ENCODE measurements at places on chromosomes 3 and 15. TPM values are rescaled to one million over a fixed set of nuclear protein-coding genes. Genes with fewer than 3 reads are reported as not detected.

GRCh38 chr3:133927540-133928066 is 31.9 kb upstream of the RAB6B start:
- DNase-seq = peak; percentile 73
- no peak overlapping the region for H3K27ac ChIP-seq
- no peaks in the 10 kb centered on the region for H3K36me3 ChIP-seq
- peaks cover 5% of the 10 kb centered on the region for H3K4me1 ChIP-seq
- H3K4me3 ChIP-seq = peak overlapping the region; percentile 69

DNA sequence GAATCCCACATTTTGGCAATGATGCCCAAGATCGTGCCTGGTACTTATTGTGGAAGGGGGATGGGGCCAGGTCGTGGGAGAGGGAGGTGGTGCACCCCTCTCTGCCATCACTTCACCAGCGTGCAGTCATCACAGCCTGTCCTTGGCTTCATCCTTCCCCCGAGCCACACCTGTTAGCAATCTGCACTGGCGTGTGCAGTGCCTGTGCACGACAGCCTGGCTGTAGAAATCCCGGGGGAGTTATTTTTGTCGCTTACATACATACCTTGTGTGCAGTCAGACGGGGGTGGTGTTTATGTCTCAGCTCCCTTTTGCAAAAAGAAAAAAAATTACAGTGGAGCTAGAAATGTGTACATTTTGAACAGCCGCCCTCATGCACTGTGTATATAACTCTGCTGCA is 216.0 kb downstream of the TLE3 start:
- no peaks in the 10 kb centered on the region for H3K36me3 ChIP-seq
- no peak overlapping the region for H3K4me3 ChIP-seq
- H3K27ac ChIP-seq = no peak overlapping the region
- no peaks in the 10 kb centered on the region for H3K27me3 ChIP-seq
- no peak for DNase-seq

DNA sequence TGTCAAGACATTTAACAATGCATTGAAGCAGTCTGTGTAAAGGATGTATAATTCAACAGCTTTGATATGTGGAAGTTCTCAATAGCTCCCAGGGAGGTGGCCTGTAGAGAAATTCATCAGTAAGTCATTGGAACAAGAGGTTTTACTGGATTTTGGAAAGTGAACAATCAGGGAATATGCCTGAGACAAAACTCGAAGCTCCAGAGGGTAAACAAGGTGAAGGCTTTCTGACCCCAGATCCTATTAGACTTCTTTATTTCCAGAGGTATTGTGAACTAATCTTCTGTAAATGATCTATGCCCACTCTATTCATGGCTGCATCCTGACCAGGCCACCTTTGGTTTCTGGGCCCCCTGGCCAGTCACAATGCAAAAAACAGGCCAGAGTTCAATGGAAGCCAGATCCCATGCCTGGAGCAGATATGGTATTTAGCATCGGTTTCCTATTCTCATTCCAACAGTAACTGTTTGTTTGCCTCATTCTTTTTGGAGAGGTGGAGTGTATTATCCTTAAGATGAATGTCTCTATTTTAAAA is 177.3 kb downstream of the SATB1 start:
- H3K27ac ChIP-seq = no peak overlapping the region
- no peak overlapping the region for H3K4me3 ChIP-seq
- no peaks in the 10 kb centered on the region for H3K36me3 ChIP-seq
- H3K4me1 ChIP-seq = no peaks in the 10 kb centered on the region
- H3K27me3 ChIP-seq = no peaks in the 10 kb centered on the region
- no peak for DNase-seq

GRCh38 chr15:83030021-83030420 is 18.6 kb upstream of the C15orf40 start:
- H3K27me3 ChIP-seq = no peaks in the 10 kb centered on the region
- no peaks in the 10 kb centered on the region for H3K4me1 ChIP-seq
- H3K36me3 ChIP-seq = peaks cover 6% of the 10 kb centered on the region
- H3K27ac ChIP-seq = no peak overlapping the region

DNA sequence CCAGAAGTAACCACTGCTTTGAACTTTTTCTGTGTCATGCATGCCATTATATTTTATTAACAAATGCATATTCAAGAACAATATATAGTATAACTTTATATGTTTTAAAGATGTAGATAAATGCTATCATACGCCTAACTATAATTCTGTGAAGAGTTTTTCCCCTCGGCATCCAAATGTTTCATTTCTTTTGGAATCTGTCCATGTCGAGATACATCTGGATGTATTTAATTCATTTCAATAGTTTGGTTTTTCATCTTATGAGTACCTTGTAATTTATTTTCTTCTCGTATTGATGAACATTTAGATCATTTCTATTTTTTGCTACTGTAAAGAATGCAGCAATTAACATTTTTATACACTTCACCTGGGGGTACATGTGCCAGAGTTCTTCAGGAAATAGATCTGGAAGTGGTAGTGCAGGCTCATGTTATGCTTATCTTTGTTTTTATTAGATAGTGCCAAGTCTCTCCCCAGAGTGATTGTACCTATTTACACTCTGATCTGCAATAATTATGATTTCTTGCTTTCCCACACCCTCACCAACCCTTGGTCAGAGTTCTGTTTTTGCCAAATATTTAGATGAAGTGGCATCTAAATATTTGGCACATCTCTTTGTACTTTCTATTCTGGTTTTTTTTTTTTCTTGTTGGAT is 29.7 kb downstream of the USP13 start:
- H3K27me3 ChIP-seq = no peaks in the 10 kb centered on the region
- H3K4me3 ChIP-seq = no peak overlapping the region
- peak overlapping the region; percentile 73 for H3K27ac ChIP-seq
- no peak for DNase-seq
- H3K36me3 ChIP-seq = no peaks in the 10 kb centered on the region

GRCh38 chr3:8853081-8853480 is 83.7 kb upstream of the OXTR start:
- no peak overlapping the region for H3K27ac ChIP-seq
- no peaks in the 10 kb centered on the region for H3K27me3 ChIP-seq
- H3K4me1 ChIP-seq = no peaks in the 10 kb centered on the region
- no peaks in the 10 kb centered on the region for H3K36me3 ChIP-seq

DNA sequence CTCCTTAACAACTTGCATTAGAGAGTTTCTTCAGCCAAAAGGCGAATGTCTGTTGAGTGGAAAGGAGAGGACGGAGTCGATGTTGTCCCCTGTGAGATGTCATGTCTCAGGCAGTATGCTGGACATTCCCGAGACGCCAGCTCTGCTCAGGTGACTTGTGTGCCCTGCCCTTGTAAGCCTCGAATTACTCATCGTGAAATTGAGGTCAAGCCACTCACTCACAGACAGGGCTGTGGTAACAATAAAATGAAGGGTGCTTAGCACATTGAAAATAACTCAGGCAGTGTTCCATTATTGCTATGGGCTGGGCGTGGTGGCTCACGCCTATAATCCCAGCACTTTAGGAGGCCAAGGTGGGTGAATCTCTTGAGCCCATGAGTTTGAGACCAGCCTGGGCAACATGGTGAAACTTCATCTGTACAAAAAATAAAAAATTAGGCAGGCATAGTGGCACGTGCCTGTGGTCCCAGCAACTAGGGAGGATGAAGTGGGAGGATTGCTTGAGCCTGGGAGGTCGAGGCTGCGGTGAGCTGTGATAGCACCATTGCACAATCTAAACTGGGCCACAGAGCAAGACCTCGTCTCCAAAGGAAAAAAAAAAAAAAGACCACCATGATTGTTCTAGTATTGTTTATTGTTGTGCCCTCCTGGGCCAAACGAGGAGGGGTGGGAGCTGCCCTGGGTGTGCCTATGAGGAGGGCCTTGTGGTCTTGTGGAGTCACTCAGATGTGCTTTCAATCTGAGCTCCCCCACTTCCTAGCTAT is 214.4 kb downstream of the THSD4 start:
- H3K27me3 ChIP-seq = no peaks in the 10 kb centered on the region
- H3K27ac ChIP-seq = peak overlapping the region; percentile 68
- H3K4me1 ChIP-seq = peaks cover 36% of the 10 kb centered on the region
- no peak overlapping the region for H3K4me3 ChIP-seq

DNA sequence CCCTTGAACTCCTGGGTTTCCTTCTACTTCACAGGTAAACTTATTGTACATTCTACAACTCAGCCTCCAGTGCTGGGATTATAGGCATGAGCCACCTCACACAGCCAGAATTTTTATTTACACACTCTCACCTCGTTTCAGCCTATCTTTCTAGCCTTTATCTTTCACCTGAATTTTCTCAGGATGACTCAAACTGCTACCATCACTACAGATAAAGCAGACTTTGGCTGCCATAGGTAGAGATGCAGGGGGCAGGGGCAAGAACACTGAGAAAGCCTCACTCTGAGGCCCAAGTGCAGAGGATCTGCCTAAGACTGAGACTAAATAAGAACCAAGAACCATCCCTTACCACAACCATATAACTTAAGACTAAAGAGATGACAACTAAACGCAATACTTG is 59.0 kb downstream of the ETFA start:
- H3K27ac ChIP-seq = no peak overlapping the region
- no peaks in the 10 kb centered on the region for H3K4me1 ChIP-seq
- DNase-seq = no peak
- no peak overlapping the region for H3K4me3 ChIP-seq

GRCh38 chr3:50370594-50370993 is 11.3 kb upstream of the TMEM115 start:
- no peak overlapping the region for H3K4me3 ChIP-seq
- H3K27me3 ChIP-seq = peaks cover 3% of the 10 kb centered on the region
- no peak for DNase-seq
- no peak overlapping the region for H3K27ac ChIP-seq

GRCh38 chr3:101172516-101172915 is 147.9 kb downstream of the IMPG2 start:
- no peak overlapping the region for H3K4me3 ChIP-seq
- no peak overlapping the region for H3K27ac ChIP-seq
- no peaks in the 10 kb centered on the region for H3K4me1 ChIP-seq
- no peak for DNase-seq

- H3K27me3 ChIP-seq = no peaks in the 10 kb centered on the region
- DNase-seq = no peak
- H3K4me3 ChIP-seq = no peak overlapping the region
- no peaks in the 10 kb centered on the region for H3K36me3 ChIP-seq
- no peaks in the 10 kb centered on the region for H3K4me1 ChIP-seq
Measured at GRCh38 chr3:31766669-31767068, 214.4 kb downstream of the OSBPL10 start.

DNA sequence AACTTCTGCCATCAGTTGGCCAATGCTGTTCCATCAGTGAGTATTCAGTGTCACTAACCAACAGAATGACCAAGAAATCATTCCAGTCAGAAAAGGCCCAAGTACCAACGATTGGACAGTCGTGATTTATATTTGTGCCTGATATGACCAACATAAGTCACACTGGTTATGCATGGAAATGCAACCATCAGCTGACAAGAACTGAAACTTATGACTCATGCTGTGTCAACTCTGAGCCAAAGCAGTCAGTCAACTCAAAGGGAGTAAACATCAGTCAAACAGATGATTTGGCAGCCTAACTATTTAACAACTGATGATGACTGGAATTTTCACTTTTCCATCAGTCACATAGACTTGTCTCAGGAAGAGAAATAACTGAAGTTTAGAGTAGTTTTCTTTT is 142.4 kb downstream of the ANXA2 start:
- no peaks in the 10 kb centered on the region for H3K36me3 ChIP-seq
- H3K4me3 ChIP-seq = no peak overlapping the region
- no peaks in the 10 kb centered on the region for H3K4me1 ChIP-seq

DNA sequence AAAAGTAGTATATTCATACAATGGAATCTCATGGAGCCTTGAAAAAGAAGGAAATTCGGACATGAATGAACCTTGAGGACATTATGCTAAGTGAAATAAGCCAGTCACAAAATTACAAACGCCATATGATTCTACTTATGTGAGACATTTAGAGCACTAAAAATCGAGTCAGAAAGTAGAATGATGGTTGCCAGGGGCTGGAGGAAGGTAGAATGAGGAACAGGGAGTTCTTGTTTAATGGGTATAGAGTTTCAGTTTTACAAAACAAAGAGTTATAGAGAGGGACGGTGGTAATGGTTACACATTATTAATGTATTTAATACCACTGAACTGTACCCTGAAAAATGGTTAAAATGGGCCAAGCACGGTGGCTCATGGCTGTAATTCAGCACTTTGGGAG is 19.5 kb downstream of the UBXN7 start:
- H3K4me3 ChIP-seq = no peak overlapping the region
- peaks cover 16% of the 10 kb centered on the region for H3K4me1 ChIP-seq
- no peaks in the 10 kb centered on the region for H3K36me3 ChIP-seq
- H3K27ac ChIP-seq = no peak overlapping the region
- no peaks in the 10 kb centered on the region for H3K27me3 ChIP-seq
- no peak for DNase-seq

DNA sequence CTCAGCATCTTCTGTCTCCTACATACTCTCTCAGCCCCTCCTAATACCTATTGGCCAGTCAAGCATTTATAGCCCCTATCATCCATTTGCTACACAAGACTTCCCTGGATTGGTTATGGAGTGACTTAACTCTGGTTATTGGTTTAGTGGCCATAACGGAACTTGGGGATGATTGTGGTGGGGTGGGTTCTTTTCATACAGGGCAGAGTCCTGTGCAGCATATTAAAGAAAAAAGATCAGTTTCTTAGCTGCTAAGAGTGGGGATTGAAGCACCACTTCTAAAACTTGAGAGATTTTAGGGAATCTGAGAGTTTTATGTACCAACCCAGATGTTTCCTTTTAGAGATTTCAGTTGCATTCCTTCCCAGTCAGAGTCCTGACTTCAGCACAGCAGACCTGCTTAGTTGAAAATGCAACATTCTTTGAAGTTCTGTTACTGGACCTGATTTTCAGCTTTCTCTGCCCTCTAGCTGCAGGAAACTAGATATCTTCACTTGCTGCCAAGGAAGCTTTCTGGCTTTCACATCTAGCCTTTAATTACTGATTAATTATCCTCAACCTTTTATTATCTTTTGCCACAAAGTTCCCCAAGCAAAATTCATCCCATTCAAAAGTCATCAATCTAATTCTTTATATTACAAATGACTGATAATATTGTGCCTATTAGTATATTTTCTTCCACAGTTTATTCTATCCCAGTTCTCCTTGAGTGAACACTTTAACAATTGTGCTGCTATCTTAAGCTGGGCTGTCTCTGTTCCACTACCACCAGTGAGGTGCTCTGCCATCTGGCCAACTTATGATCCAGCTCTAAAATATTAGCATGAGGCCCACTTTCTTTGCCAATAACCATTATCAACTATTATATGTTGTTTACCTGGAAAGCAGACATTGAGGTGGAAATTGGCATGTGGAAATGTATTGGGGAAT is 906.0 kb upstream of the ALCAM start:
- DNase-seq = no peak
- no peak overlapping the region for H3K27ac ChIP-seq
- no peaks in the 10 kb centered on the region for H3K36me3 ChIP-seq
- no peaks in the 10 kb centered on the region for H3K27me3 ChIP-seq
- H3K4me3 ChIP-seq = no peak overlapping the region

GRIP2 gene
- 24.9 TPM for total RNA-seq

GABRR3 gene
- total RNA-seq = not detected

CLRN1 gene
- total RNA-seq = not detected

ARPIN gene
- total RNA-seq = 5.3 TPM

CX3CR1 gene
- 1.9 TPM for total RNA-seq

SIDT1 gene
- total RNA-seq = 0.44 TPM

ACVR2B gene
- 8.6 TPM for total RNA-seq

PAK2 gene
- total RNA-seq = 44.3 TPM

Data from psoas muscle (tissue), 8 donors.